Renal cortex interstitium (tissue), 15 donors: ENCODE measurements at places on chromosomes 7 and 10. TPM values are rescaled to one million over a fixed set of nuclear protein-coding genes. Genes with fewer than 3 reads are reported as not detected.
A peak's percentile ranks its signal among the peaks of the same experiment; 100 is the strongest.

The CALN1 gene
- polyA plus RNA-seq = 1.3 TPM

The MMRN2 gene
- polyA plus RNA-seq = 26.5 TPM

- no peak for DNase-seq
Measured at GRCh38 chr7:82194016-82194643, 249.4 kb downstream of the CACNA2D1 start.

- DNase-seq = no peak
Measured at GRCh38 chr7:7114575-7115291, 67.6 kb upstream of the C1GALT1 start.

DNA sequence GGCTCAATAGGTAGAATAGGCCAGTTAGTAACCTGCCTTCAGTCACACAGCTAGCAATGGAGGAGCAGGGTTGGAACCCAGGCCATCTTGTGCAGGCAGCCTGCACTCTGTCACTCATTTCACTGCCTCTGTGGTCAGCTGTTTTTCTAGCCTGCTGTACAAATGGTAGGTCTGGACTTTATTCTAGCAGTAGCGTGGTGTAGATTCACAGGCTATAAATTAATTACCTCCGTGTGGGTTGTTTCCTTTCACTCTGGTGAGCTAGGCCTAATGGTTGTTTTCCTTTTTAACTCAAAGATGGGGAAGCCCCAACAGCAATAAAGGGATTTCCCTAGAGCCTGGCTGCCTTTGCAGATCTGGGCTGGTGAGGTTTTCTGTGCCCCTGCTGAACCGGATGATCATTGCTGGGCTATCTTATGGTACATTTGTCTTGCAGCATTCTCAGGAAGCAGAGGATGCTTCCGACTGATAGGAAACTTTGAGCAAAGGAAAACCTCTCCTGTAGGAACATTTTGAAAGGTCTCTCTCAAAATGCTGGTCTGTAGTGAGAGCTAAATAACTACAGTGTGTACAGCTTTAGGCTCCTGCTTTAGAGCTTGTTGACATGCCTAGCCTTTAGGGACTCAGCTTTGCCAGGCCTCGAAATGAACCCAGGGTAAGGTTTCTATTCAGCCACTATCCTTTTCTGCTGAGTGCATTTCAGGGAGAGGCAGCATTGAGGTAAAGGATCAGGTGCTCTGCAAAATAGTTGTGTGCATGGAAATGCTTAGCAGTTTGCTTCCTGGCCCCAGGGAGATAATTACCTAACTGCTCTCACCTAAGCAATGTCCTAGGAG, 157.4 kb downstream of the ST7 start:
- no peak for DNase-seq

The CLDN4 gene
- polyA plus RNA-seq = 57.3 TPM

- DNase-seq = no peak
Measured at GRCh38 chr7:17625043-17625442, 315.3 kb downstream of the SNX13 start.

DNA sequence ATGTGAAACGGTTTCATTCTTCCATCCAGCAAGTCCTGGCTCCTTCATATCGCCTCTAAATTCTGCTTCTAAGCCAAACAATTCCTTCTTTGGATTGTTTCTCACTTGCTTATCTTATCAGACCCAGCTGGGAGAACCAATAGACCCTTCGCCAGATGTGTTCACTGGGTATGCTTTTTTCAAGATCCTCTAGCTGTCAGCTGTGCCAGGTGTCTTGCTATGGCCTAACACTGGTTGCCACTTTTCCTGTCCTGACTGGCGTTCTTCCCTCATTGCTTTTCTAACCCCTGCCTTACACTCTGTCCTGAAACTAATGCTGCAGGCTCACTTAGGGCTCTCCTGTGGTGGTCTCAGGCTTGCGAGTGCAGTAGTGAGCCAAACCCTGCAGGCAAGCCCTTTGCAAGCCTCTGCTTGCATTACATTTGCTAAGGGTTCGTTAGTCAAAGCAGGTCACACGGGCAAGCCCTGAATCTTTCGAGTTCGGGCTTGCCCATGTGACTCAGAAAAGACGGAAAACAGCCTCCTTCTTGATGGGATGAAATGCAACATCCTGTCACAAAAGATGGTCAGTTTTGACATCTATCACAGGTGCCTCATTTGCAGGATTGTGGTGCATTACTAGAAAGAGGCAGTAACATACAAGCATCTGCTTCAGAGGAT, 92.8 kb downstream of the VWC2 start:
- no peak for DNase-seq

GRCh38 chr10:84523526-84523925, 195.1 kb downstream of the CCSER2 start:
- DNase-seq = peak; percentile 29

The CLDN12 gene
- 54.3 TPM for polyA plus RNA-seq

DNA sequence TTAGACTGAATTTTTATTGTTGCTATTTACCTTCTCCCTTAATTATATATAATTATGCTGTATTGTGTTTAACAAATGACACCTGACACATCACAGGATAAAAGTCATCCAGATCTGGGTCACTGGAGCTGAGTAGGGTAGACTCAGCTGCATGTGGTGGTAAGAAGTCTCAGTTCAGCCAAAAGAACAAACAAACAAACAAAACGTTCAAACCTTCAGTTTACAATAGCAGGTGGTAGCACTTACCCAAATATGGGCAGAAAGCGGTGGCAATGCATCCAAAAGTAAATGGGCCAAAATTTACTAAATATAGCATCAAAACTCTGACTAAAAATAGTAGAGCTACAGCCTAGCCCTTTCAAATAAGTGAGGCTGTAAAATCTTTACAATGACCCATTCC, 42.2 kb downstream of the ZWINT start:
- no peak for DNase-seq

- no peak for DNase-seq
Measured at GRCh38 chr7:114708646-114709045, 213.2 kb upstream of the MDFIC start.

GRCh38 chr10:78750418-78750817, 318.3 kb upstream of the ZMIZ1 start:
- no peak for DNase-seq

- no peak for DNase-seq
Measured at GRCh38 chr10:129416956-129417765, 49.9 kb upstream of the MGMT start.
